ENCODE measurements at places on chromosomes 6 and 20.

- DNase-seq, result no peak
These were observed 376.7 kb downstream of the CDH26 start for GRCh38 chr20:60334911-60335310.

DNA sequence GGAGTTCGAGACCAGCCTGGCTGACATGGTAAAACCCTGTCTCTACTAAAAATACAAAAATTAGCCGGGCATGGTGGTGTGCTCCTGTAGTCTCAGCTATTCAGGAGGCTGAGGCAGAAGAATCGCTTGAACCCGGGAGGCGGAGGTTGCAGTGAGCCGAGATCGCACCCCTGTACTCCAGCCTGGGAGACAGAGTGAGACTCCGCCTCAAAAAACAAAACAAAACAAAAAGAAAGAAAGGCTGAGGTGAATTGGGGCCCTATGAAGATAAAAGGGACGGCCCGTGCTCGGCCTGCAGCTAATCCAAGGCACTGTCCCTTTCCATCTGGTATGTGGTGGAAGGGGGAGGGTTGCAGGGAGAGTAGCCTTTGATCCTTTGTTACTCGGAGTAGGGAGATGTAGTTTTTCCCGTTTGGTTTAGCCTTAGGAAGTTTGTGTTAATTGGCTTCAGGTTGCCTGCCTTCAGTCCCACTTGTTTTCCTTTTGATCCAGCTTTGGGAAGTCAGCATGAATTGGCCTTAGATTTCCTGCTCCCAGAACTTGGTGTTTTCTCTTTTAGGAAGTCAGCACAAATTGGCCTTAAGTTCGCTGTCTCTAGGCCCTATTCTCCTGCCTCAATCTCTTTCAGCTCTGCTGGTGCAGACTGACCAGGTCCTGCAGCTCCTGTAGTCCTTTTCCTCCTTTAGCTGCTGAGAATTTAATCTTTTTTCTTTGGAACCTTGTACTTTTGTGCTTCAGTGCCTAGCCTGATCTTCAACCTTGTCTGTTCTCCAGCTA is 36.1 kb upstream of the PAQR8 start:
- no peak for DNase-seq

DNA sequence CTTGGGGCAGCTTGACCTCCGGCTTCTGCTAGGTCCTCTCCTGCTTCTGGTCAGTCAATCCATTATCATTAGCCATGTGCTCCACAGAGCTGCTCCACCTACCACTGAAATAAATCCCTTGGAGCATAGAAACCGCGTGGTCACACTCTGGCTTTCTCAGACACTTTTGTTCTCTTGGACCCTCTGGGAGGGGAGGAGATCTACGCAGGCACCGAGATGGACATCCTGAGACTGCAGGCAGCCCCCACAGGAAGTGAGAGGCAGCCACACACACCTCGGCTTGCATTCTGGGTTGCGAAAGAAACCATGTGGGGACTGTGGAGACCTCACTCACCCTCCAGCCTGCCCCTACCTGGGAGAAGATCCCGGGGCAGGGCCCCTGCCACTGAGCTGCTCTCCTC is 79.5 kb downstream of the FYN start:
- no peak for DNase-seq

DNA sequence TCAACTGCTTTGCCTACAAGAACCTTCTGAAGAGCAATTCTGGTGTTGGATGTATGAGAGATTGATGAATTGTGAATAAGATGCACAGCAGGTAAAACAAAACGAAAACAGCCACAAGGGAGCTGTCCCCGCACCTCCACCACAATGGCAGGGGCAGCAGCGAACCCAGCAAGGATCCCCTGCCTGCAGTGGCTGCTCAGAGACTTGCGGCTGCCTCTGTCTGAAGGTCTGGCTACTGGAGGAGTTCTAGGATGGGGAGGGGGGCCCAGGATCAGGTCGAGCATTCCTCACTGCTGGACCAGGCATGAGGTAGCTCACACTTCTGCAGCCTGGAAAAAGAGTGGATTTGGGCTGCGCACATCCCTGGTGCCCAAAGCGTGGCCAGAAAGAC is 523.5 kb downstream of the CDH26 start:
- DNase-seq, result no peak

DNA sequence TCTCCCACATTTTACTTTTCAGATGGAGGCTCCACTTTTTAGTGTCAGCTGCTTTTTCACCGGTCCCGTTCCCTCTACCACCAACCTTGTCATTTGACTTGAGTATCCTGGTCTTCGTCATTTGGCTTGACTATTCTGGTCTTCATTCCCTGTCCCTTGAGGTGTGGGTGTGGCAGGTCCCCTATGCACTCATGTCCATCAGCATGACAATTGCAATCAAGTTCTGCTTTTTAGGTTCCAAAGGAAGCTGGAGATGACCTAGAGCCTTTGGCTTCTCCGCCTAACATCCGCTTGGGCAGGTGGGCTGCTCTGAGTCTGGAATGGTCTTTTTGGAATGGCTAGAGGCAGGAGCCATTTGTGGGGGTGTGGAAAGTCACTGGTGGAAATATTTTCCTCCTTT is 99.8 kb upstream of the MLN start:
- no peak for DNase-seq

DNA sequence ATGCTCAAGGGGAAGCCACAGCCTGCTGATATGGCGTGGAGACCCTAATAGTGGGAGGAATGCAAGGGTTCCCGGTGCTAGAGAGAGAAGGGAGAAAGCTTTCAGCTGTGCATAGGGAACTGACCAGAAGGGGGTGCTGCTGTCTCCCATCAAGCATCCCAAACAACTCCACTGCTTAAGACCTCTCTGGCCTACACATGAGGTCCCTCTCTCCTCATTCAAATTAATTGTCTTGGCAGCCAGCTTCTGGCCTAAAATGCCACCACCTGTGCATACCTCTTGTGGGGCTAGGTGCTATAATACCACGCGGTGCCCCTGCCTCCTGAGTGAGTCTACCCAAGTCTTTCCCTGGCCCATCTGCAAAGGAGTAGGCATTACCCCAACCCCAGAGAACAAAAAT is 14.5 kb downstream of the ADISSP start:
- DNase-seq, result peak; percentile 66

DNA sequence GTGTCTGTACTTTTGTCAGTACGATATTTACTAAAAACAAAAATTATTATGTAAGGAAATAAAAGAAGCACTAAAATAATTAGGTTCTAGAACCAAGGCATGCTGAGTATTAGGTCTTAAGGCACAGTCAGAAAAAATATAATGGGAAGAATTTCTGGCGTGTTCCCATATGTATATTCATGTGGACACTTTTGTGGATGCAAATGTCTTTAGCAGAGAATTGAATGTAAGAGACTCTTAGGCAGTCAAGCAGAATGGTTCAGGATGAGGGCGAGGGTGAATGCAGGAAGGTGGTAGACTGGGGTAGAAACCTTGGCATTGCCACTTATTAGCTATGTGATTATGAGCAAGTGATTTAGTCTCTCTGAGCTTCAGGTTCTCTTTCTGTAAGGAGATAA is 71.5 kb downstream of the SASH1 start:
- no peak for DNase-seq

DNA sequence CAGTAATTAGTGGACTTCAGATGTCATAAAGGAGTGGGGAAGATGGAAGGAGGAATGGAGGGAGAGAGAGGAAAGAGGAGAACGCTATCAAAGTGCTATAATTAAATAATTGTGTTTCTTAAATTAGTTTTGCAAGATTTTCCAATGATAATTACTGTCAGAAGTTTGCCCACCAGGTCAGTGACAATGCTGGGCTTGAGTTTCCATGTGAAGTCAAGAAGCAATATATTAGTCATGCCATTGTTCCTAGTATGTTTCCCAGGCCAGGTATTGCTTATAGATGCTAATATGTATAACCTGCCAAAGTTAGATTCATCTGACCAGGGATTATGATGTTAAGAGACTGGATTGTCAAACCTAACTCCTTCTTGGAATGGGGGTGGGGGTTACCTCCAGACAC is 131.9 kb downstream of the GJA10 start:
- DNase-seq, result no peak

- no peak for DNase-seq
These were observed 1.1 kb downstream of the SRMS start for GRCh38 chr20:63546256-63546955.

DNA sequence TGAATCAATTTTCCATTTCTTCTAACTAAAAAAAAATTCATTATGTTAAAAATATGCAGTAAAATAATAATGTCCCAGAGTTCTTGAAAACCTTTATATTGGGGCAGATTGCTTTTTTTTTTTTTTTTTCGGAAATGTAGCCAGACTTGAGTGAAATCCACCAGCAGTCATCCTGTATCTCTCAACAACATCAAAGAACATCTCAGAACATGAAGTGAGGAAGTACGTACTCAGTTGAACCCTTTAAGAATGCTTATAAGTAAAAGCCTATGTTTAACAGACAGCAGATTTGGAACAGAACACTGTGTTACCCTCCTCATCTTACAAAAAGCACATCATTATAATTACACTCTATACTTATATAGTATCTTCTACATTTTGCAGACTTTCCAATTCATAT is 51.0 kb upstream of the SUPT3H start:
- DNase-seq, result no peak

DNA sequence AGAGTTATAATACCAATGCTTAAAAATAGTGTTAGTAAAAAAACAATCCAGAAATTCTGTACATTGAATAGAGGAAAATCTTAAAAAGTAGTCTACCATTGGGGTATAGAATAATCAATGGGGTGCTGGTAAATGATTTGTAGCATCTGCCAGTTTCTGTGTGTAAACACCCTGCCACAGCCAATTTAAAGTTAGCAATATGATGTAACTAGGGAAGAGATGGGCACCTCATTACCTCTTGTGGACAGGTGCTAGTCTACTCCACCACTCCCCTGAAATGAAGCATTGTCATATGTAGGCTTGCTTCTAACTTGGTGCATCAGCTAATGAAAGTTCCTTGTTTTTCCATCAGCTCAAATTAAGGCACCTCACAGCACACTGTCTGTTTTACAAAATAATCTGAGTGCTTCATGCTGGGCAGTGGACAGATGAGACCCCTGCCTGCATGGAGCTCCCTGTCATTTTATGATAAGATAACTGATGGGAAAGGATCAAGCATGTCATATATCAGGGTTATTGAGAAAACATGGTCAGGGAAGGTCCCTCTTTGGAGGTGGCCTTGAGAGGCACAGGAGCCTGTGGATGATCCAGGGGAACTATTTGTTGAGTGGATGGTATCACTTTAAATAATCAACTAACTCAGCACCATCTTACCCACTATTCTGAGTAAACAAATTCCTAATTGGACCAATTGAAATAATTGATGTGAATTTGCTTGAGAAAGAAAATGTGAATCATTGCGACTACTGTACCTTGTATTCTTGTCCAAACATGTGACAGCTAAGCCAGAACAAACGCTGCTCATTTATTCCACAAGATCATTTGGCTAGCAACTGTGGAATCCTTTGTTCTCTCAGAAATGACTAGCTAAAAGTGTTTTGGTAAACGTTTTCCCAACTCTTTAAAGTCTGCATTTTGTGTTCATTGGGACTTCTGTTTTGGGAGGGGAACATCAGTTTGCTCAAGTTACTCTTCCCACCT is 45.9 kb upstream of the CSE1L start:
- no peak for DNase-seq

DNA sequence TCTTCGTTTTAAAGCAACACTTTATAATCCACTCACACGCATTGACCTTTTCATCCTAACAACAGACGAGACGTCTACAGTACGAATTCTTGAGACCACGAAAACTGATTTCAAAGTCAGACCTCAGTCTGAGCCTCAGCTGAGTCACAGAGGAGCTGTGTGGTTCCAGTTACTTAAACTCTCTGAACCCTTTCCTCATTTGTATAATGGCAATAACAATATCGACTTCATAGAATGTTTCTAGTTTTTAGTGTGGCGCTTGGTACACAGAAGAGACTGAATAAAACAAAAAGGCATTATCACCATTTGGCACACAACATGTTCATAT is 236.9 kb downstream of the ATXN1 start:
- DNase-seq, result no peak

DNA sequence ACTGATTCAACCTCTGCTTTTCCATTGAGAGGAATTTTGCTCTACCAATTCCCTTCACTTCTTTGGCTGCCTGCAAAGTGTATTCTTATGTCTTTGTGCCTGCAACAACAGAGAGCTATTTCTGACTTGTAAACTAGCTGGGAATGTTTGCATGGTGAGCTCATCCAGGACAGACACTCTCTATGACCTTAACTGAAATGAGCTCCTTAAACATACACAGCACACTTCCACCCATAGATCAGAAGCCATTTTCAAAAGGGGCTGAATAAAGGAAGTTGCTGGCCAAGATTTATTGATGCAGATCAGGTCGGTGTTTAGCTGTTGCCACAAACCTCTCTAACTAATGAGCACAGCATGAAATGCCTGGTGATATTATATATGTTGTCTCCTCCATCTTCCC is 377.7 kb downstream of the BTBD9 start:
- DNase-seq, result no peak

- DNase-seq, result no peak
These were observed 8.9 kb upstream of the BTBD9 start for GRCh38 chr6:38648629-38649028.
